Natural killer cell treated with Interleukin-12 subunit alpha and Interleukin-12 subunit beta and Interleukin-15 and Interleukin-18, amount 100 ng/mL, for 72 hours (primary cell): ENCODE measurements at places on chromosomes 1 and 21.

DNA sequence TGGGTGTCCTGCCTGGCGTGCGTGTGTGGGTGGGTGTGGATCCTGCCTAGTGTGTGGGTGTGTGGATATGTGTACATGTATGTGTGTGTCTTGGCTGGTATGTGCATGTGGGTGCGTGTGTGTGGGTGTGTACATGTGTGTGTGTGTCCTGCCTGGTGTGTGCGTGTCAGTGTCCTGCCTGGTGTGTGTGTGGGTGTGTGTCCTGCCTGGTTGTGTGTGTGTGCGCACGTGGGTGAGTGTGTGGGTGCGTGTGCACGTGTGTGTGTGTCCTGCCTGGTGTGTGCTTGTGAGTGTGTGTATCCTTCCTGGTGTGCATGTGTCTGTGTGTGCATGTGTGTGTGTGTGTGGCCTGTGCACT lies 60.1 kb downstream of the PRDM16 start:
- DNase-seq: no peak

GRCh38 chr1:29557701-29558600 lies 321.6 kb downstream of the PTPRU start:
- DNase-seq: no peak

- DNase-seq: no peak
These were observed 814.0 kb downstream of the KCNT2 start for GRCh38 chr1:195794225-195794624.

DNA sequence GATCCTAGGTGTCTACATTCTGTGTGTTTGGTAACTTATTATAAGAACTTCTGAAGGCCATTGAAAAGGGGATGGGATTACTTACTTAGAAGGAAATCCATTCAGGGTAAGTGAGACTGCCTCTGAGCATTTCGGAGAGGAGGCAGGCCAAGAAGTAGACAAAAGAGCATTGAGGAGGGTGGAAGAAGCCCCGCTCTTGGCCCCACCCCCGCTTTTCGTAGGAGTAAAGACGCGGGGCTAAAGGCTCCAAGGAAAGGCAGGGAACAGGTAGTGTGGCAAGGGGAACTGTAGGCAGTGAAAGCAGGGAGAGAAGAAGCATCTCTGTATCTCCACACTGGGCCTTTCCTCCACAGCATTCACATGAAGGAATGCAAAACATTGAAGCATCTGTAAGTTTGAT lies 51.8 kb upstream of the GRIK1 start:
- no peak for DNase-seq

GRCh38 chr1:165856606-165857005 lies 29.2 kb downstream of the UCK2 start:
- DNase-seq: no peak

- no peak for DNase-seq
These were observed 14.6 kb upstream of the LMO4 start for GRCh38 chr1:87314091-87314490.

DNA sequence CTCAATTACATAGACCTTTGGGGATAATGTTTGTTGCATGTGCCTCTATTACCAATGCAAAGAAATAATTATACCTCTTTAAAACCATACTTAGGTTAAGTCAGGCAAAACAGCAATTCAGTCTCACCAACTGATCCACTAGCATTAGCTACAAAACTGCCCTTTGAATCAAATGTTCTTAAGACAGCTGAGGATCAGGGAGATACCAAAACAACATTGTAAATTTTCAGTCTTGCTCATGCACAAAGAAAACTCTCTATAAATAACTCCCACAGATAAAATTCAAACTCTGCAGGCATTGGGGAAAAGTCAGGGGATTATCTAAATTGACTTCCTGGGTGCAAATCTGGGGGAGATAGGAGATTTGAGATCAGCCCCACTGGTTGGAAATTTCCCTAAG lies 100.9 kb upstream of the DPT start:
- DNase-seq: no peak

- DNase-seq: no peak
These were observed 250.1 kb upstream of the FMN2 start for GRCh38 chr1:239841631-239842030.

DNA sequence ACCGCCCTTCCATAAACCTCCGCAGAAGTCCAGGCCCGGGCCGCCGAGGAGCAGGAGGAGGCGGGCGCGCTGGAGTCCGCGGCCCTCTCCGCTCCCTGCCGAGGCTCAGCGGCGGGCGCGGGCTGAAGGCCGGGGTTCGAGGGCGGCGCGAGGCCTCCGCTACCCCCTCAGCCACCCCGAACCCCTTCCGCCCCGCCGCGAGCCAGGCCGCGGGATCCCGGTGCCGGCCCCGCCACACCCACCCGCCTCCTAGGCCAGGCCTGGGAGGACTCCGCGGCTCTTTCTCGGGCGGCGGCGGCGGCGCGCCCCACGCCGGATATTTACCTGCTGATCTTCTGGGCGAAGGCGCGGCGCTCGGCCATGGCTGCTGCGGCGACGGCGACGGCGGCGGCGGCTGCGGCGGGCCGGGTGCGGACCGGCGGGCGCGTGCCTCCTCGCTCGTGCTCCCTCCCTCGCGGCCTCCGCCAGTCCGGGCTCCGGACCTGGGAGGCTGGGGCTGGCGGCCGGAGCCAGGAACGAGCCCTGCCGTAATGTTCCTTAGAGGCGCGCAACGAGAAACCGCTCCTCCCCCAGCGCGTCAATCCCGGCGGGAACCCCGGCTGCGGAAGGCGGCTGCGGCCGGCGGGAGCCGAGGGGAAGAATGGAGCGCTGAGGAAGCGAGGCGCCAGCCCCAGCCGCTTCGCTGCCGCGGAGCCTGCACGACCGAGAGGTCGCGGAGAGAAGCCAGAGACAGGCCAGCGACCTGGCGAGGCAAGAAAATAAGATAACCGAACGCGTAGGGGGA lies at the start of gene DOCK7:
Gene DOCK7 (minus strand): TSS at position 484 of the 784 bp plus-strand sequence. CDS start 122 bp downstream, at position 362.
- peak; percentile 69 for DNase-seq

DNA sequence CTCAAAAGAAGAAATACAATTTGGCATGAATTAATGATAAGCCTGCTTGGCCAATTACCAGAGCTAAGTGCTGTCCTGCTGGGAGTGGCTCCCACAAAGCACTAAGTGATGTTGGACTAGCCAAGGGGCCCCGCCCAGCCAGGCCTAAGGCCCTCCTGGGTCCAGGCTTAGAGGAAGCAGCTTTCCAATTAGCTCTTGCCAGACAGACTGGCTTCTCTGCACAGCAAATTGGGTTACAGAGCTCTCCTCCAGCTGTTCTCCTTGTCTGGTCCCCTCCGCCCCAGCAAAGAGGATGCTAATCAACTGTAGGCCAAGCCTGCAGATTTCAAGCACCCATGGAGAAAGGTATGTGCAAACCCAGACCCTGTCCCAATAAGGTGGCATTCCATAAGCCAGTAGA lies 151.9 kb downstream of the DMRTA2 start:
- DNase-seq: no peak

- DNase-seq: no peak
These were observed 8.8 kb downstream of the MAGI3 start for GRCh38 chr1:113399062-113399583.

DNA sequence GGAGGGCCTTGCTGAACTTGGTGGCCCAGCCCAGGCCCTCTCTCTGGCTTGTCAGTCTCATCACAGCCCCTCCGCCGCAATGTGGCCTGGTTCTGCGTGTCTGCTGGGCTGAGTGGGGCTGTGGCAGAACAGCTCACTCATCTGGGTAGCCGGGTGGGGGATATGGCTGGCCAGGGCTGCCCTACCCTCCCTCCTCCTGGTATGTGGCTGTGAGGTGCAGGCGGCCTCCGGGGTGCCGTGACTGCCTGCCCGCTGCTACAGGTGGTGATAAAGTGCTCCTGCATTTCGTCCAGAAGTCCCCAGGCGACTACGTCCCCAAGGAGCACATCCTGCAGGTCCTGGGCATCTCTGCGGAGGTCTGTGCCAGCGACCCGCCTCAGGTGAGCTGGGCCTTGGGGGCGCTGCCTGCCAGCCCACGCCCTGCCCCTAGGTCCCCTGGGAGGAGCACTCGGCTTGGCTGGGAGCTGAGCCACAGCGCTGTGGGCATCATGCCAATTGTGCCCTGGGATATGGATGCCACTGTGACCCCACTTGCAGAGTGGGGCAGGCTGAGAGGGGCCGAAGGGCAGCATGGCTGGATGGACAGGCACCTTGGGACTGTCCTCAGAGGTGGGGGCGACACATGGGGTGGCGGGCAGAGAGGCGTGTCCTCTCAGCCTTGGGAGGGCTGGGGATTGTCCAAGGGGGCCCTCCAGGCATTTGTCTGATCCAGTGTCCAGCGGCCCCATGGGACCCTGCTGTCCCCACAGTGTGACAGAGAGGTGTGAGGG lies 2.3 kb downstream of the PRXL2B start:
- peak; percentile 61 for DNase-seq

GRCh38 chr21:23223882-23224281 lies 2225.7 kb downstream of the NCAM2 start:
- DNase-seq: no peak

- no peak for DNase-seq
These were observed 7.3 kb downstream of the PRDM16 start for GRCh38 chr1:3076363-3076740.

DNA sequence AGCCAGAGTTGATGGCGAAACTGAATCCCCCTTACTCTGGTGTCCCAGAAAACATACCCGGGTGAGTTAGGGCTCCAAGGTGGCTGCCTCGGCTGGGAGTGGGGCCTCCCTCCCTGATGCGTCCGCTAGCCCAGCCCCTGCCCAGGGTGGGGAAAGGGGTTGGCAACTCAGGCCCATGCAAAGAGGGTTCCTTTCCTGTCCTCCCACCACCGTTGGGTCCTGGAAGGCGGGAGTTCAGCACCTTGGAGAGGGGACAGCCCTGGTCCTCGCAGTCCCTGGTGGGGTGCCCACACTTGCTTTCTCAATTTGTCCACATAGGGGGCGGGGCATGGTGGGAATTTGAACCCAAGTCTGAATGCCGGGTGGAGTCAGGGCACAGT lies 6.1 kb downstream of the SRM start:
- no peak for DNase-seq

GRCh38 chr1:197106869-197107268 lies 39.6 kb downstream of the ASPM start:
- DNase-seq: no peak

DNA sequence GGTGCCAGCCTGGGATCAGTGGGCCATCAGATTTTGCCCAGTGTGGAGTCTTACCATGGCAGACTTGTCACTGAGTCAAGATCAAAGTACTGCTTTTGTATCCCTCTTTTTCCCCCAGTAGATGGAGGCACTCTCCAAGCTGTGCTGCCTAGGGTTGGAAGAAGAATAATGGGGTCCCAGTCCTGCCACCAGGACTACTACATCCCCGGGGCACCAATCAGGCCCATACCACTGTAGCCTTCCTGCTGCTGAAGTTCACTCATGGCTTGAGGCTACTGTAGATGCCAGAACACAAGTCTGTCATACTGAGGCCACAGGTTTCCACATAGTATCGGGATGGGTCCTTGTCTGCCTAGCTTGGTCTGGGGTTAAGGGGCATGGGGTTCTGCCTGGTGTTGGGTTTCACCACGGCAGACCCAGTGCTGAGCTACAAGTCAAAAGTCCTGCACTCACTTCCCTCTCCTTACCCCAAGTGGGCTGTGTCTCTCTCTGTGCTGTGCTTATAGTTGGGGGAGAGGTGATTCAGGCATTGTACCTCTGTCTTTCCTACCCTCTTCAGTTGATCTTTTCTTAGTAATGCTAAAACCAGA lies 53.4 kb downstream of the PKN2 start:
- DNase-seq: no peak

DNA sequence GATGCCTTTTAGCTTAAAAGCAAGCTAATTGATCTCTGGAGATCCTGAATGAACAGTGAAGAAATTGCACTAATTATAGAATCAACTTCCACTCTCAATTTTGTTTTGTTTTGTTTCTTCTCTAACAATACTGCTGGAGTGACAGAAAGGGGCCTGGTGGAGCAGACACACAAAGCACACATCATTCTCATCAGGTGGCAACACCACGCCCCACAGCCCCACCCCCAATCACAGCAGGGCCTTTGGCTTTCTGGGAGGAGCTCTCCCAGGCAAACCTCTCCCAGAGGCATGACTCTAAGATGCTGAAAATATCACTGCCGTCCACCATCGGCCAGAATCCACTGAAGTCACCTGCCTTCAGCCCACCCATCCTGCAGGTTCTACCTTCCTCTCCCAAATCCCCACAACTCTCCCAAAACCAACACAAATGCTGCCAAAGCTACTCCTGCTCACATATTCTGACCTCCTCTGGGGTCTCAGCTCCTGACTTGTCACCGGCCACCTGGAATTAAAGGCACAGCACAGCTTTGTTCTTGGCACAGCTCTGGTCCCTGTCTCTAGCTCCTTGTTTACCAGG lies 120.7 kb downstream of the GRIK3 start:
- no peak for DNase-seq

DNA sequence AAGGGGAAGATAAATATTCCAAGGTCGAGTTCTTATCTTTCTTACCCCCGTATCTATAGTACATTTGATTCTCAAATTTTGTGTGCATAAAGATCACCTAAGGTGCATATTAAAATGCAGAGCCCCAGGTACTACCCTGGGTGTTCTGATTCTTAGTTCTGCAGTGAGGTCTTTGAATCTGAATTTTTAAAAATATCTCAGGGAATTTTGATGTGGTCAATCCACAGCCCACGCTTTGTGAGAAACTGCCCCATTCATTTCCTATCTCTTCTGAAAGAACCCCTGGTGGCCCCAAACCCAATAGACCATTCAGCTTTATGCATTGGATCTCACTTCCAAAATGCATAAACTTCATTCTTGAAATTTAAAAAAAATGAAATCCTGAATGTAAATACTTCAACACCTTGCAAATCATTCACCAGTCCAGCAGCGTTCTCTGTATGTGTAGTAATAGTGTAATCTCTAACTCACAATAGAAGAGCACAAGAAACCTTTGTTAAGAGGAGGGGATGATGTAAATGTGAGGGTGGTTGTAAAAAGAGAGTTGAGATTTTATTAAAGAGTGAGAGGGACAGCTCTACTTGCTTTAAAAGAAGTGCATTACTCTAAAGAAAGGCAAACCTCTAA lies 108.8 kb upstream of the ZP4 start:
- no peak for DNase-seq

- no peak for DNase-seq
These were observed 12.1 kb downstream of the ATP5PF start for GRCh38 chr21:25722631-25723030.

- no peak for DNase-seq
These were observed 163.0 kb upstream of the LYPLAL1 start for GRCh38 chr1:219010720-219011119.

DNA sequence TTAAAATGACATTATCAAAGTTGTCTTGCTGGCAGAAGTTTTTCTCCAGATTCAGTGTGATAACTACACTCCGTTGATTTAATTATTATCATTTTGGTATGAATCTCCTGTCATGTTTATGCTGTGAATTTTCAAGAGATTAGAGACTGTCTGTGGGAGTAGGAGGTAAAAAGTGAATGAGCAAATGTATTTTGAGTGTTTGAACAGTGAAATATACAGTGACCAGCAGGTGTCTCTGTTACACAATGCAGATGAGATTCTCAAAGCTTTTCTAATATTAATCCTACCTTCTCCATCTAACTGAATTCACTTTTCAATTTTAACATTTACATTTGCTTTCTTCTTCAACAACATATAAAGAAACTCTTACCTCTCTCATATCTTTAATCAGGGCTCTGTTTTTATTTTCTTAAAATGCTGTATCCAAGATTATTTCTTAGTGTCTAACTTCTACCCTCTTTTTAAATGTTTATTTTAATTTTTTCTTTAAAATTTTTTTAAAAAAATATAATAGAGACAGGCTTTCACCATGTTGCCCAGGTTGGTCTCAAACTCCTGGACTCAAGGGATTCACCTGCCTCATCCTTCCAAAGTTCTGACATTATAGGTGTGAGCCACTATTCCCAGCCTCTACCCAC lies 20.9 kb upstream of the HSPA13 start:
- no peak for DNase-seq
